ENCODE measurements at places on chromosomes 2 and 18.

DNA sequence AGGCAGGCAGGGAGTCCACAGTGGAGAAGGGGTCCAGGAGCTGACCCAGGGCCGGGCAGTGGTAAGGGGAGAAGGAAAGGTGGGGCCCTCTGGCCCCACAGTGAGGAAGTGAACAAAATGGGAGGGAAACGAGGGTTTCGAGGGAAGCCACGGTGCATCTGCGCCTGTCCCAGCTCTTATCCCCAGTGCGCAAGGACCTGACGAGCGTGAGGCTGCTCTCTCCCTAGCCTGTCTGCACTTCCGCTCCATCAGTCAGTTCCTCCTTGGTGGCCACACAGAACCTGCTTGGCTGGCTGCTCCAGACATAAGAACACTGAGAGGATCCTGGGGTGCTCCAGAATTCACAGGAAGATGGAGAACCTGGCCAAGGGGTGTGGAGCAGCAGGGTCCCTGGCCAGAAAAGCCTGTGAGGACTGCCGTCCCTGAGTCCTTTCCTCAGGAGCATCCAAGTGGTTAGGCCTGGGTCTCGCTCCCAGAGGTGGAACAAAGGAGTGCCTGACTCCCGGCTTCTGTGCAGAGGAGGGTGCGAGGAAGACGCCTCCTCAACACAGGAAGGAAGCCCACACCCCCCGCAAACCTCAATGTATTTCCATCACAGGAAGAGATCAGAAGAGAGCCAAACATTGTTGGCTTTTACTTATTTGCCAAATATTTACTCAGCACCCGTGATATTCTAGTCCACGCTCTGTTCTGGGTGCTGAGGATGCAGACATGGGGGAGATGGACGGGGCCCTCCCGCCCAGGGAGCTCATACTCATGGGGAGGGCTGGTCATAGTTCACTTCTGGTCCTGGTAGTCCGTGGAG is 43.7 kb upstream of the SEMA4C start:
- no peak for DNase-seq

GRCh38 chr2:27278010-27278409 is 2.8 kb downstream of the DNAJC5G start:
- DNase-seq, result no peak

- DNase-seq, result no peak
These were observed 115.0 kb upstream of the CCDC85A start for GRCh38 chr2:56068746-56069145.

DNA sequence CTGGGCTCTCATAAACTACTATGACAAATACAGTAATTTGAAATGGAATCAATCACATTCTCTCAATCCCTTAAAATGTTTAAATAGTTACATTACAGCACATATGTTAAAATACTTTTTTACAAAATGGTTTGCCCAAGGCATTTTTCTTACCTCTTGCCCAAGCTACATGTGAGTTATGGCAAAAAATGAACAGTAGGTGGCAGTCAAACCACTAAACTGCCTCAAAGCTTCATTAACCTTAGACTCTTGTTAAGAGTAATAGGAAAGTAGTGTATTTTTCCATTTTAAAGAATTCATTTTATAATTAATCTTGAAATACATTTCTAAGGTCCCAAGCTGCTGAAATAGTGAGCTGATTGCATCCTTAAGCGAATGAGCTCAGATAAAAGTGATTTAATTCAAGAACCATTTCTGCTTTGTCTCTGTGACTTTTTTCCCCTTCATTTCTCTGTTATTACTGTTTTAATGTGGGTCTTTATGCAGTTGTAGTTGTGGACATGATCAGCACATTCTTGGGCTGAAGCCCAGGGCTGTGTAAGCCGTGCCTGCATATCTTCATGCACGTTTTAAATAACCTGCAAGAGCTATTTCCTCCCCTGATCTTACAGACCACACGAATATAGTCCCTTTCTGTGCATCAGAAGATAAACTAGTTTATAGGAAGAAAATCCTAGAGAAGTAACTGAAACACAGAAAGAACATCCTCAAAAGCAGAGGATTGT is 311.8 kb downstream of the LNPK start:
- DNase-seq, result peak; percentile 62

DNA sequence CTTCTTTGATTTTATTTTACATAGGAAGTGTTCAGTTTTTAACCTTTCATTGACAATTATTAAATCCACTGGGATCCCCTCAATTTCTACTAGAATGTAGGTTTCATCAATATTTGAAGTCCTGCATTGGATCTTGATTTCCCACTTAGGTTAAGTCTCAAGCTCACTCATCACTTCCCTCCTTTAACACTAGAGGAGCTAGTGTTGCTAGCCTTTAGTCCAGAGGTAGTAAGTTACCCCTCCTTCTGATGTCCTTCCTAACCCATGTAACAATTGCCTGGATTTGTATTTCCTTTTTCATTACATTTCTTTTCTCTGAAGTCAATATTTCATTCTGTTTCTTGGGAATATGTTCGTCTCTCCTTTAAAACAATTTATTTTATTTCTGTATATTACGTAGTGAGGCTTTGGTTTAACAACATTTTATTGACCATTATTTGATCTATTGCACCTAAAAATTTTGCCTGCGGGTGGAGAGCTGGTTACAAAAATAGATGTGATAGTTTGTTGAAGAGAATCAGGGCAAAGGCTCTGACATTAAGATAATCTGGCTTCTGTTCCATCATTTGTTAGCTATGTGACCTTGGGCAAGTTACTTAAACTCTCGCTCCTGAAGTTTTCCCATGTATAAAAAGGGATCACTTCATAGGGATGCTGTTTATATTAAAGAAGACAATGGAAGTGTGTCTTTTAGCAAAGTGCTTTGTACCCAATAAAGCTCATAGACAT is 833.0 kb downstream of the SLC4A3 start:
- no peak for DNase-seq

DNA sequence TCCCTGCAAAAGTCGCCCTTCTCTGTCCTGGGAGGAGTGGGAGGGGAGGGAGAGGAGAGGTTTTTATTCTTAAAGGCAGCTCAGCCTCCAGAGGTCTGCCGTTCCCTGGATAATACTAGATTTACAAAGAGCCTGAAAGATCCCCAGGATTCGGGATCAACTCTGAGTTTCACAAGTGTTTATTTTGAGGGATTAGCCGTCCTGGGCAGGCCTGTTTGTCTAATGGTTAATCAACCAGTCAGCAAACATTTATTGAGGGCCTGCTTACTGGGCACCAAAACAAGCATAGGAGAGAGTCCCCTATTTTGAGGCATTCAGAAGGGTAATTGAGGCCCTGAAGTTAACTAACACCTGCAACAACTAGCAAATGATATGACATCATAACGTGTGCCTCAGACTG is 152.6 kb upstream of the SLC1A4 start:
- no peak for DNase-seq

- DNase-seq, result no peak
These were observed 886.3 kb downstream of the SLC4A3 start for GRCh38 chr2:220513573-220514288.

GRCh38 chr18:9147440-9148202 is 11.0 kb downstream of the ANKRD12 start:
- peak; percentile 62 for DNase-seq

- DNase-seq, result no peak
These were observed 80.2 kb downstream of the TGOLN2 start for GRCh38 chr2:85247610-85248009.

DNA sequence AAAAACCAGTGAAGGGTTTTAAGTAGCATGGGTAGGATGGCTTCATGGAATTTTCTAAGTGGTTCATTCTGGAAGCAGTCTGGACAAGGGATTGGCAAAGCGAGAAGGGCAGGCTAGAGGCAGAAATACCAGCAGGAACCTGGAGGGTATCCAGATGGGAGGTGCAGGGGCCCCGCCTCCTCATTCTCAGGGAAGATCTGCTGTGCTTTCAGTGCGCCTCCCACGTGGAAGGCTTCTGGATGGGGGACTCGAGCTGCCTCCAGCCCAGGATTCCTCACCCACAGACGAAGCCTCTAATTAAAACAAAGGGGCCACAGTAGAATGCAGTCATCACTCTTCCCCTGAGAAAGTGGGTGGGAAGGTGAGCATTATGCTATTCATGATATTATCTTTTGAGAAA is 79.8 kb downstream of the VSNL1 start:
- peak; percentile 47 for DNase-seq
